Activated naive CD8-positive, alpha-beta T cell treated with anti-CD3 and anti-CD28 coated beads, Interleukin-2, amount 10 ng/mL, durations not matched to agents 7 days and 5 days (primary cell): ENCODE measurements at places on chromosomes 1 and 21. TPM values are rescaled to one million over a fixed set of nuclear protein-coding genes. Genes with fewer than 3 reads are reported as not detected.

EPHA10 gene
- not detected for total RNA-seq

EPHA8 gene
- not detected for total RNA-seq

SERPINC1 gene
- total RNA-seq, result not detected

DPT gene
- not detected for total RNA-seq

ZFYVE9 gene
- total RNA-seq, result 5.5 TPM

EPHB2 gene
- total RNA-seq, result 0.26 TPM

OR2L13 gene
- total RNA-seq, result not detected

SPRR5 gene
- not detected for total RNA-seq

FASLG gene
- 4.5 TPM for total RNA-seq

CYP4X1 gene
- total RNA-seq, result not detected

SPATA6 gene
- total RNA-seq, result 0.83 TPM

ENSA gene
- 172 TPM for total RNA-seq

DUSP23 gene
- 22.2 TPM for total RNA-seq
